ENCODE measurements at places on chromosomes 3 and 15.

GRCh38 chr3:127808197-127808596 lies 14.1 kb downstream of the MGLL start:
- DNase-seq, result no peak

- DNase-seq, result no peak
Measured at GRCh38 chr15:64864068-64864467, 22.4 kb downstream of the PLEKHO2 start.

GRCh38 chr3:186105543-186105942 lies 3.3 kb downstream of the ETV5 start:
- no peak for DNase-seq

DNA sequence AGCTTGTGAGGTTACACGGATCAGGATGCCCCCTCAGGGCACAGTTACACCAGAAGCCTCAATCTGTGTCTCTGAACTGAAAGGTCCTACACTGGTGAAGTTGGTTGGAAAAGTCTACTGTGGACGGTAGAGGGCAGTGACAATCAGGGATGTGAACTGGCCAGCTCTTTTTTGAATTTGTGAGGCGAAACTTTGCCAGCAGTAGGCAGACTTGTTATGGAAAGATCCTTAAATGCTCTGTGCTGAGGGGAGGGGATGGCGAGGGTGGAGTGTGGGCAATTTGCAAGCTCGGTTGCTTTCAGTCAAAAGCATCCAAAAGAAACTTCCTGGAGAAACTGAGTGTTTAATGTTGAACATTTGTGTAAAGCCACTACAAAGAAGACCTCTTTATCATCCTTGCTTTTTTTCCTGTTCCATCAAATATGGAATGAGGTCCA lies 127.4 kb upstream of the ABHD17C start:
- peak; percentile 52 for DNase-seq

DNA sequence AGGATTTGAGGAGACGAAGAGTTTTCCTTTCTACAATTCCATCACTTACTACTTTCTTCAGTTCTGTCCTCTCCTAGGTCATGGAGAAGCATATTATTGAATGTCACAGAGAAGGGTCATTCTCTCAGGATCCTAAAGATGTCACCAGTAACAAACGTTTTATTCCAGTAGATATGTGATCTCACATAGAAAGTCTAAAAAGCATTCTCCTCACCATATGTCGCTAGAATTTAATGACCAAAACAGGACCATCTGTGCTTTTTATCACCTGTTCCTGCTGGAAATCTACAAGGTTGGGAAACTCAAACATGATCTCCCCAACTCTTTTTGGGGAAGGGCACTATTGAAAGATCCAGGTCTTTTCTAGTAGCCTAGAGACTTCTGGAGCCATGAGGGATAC lies 24.0 kb upstream of the FRMD5 start:
- no peak for DNase-seq

DNA sequence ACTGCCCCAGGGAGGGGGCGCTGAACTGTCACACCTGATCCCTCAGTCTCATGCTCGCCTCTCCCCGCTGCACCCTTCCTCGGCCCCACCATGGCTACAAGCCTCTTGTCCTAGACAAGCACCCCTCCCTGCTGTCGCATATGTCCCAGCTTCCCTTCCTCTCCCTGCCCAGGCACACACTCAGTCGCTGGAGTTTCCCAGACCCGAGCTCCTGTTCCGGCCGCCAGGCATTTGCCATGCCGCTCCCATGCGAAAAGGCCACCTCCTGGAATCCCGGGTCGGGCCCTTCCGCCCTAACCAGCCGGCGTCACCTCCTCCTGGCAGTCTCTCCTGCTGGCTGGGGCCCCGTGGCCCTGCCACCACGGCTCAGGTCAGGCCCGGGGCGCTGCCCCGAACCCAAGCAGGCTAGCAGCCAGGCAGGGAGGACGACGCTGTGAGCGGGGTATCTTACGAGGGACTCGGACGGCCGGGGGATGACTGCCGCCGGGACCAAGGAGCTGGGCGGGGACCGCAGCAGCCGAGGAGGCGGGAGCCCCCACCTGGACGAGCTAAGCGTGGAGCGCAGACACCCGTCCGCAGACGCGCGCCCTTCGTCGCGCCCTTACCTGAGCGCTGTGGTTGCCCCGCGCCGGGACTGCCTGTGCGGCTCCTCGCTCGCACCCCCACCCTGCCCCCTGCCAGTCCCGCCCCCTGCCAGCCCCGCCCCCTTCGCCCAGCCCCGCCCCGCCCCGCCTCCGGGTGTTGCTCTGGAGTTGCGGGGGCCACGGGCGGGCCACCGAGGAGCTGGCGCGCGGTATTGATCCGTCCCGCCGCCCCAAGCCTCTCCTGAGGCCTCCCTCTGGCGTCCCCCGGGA lies at the start of gene ALS2CL:
ALS2CL (minus strand) TSS at position 642 of the 854 bp plus-strand sequence. CDS start 4,239 bp downstream, outside the sequence.
- DNase-seq, result peak; percentile 59

GRCh38 chr15:99101501-99101900 lies 3.4 kb upstream of the SYNM start:
- no peak for DNase-seq

GRCh38 chr3:101036676-101037075 lies 43.5 kb upstream of the ABI3BP start:
- DNase-seq, result no peak

DNA sequence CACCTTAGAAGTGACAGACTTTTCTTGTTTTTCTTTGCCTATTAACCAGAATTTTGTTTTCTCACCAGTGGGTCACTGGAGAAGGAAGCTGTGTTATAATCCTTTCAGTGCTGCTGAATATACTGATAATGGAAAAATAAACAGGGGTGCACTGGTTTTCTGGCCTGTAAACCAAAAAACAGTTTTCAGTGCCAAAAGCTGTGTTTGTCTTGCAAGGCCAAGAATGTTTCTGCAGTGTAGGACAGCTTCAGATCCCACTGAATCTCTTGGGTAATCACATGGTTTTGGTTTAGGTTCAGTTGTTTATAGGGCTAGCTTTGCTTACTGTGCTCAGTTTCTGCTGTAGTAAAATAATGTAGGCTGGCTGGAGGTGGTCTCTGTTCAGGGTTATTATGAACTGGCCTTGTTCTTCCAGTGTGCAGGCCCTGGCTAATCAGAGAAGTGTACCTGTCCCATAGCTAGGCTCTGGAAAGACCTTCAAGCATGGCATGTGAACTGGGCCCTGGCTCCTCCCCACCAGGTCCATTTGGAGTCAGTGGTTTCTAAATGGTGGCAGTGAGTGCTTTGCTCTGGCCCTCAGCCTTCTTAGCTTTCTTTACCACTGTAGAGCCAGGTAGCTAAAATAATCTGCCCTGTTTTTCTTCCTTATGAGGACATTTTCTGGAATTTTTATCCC lies 18.7 kb downstream of the PDE8A start:
- DNase-seq, result no peak

DNA sequence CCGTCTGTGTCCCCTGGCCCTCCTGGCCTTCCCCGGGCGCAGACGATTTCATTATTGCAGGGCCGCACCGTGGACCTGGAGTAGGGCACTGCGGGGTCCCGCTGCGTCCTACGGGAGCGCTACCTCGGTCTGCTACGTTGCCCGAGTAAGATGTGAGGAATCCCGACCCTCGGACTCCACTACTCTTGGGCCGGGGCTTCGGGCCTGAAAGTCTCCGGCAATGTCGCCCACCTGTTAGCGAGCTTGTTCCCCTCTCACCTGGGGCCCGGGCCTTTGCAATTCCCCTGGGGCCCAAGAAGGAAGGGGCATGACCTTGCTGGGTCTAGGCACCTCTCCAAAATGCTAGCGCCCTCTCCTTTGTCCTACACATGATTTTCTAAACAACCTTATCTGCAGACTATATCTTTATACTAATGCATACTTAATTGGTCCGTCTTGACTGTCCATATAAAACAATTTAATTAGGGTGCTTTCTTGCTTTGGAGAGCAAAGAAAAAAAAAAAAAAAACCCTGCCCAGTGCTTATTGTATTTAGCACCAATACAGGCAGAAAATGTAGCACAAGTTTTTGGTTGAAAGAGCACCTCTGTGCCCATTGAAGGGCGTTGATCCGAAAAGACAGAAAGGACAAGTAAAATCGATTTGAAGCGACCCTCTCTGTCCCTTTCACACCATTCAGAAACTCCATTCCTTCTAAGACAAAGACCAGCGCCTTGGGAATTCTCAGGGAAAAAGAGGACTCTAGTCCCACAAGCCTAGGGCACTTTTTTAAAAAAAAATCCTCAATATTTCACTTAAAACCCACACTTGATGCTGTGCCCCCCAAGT lies 7.0 kb upstream of the NR2F2 start:
- DNase-seq, result no peak

GRCh38 chr3:136913168-136913567 lies 44.6 kb upstream of the IL20RB start:
- no peak for DNase-seq

DNA sequence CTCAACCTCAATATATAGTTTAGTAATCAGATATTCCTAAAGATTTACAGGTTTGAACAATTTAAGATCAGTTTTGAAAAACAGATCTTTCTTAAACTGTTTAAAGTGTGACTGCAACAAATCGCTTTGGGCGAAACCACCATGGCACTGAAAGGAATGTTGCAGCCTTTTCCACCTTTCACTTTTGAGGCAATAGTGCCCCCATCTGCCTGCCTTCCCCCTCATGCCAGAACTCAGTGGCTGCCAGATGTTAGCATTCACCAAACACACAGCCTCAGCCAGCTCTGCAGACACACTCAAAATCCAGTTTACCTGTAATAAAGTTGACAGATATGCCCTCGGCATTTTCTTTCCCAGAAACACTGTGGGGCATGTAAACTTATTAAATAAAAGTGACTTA lies 3.3 kb downstream of the LYSMD4 start:
- peak; percentile 19 for DNase-seq

DNA sequence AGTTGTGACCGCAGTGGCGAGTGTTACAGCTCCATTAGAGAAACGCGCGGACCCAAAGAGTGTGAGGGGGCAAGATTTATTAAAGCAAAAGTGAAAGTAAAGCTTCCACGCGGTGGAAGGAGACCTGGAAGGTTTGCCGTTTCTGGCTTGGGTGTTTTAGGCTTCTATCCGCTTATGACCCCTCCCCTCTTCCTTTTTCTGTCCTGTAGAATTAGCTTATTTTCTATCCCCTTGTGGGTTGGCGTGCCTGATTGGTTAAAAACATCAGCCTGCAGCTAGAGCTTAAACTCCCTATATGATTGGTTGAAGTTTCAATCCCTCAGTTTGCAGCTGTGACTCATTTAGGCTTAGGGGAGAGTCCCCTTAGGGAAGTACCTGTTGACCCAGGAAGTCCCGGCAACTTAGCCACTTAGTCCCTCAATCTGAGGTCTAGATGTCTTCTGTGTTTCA lies 39.6 kb downstream of the C3orf38 start:
- peak; percentile 58 for DNase-seq

GRCh38 chr3:129343643-129344360 lies 65.1 kb downstream of the HMCES start:
- DNase-seq, result peak; percentile 55

GRCh38 chr3:104108522-104108921 lies 1258.2 kb upstream of the ALCAM start:
- DNase-seq, result no peak

GRCh38 chr15:53114960-53115359 lies 324.8 kb upstream of the ONECUT1 start:
- DNase-seq, result no peak

DNA sequence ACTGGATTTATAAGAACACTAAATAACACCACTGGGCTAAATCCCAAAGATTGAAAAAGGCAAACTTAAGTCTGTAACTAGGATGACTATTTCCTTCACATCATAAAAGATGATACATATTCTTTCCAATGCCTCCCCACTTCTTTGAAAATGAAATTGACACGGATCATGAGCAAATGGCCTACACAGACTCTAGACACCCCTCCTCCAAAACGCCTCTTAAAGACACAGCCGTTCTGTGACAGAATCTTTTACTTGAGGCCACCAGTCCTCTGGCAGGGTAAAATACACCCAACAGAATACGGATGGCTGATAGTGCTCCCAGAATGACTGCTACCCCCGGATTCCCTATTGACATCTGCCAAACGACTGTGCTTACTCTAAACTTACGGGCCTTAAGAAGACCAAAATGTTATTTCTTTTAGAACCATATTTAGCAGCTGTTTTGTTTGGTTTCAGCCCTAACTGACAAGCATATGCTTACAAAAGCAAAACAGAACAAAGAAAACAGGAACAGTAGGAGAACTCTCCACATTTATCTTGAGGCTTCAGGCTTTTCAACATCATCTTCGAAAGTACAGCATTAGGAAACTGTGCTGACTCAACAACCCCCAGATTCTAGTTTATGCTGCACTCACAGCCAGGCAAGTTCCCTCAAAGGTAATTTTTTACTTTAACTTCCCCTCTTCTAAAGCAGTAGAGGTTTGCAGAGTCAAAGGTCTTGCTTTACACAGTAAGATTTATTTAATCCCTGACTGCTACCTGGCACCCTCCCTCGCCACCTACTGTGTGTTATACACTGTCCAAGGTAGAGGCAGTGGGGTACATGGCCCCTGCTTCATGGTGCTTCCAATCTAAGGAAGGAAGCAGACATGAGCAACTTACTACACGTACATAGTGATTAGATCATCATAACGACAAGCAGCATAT lies 84.3 kb downstream of the TNIK start:
- DNase-seq, result peak; percentile 92

DNA sequence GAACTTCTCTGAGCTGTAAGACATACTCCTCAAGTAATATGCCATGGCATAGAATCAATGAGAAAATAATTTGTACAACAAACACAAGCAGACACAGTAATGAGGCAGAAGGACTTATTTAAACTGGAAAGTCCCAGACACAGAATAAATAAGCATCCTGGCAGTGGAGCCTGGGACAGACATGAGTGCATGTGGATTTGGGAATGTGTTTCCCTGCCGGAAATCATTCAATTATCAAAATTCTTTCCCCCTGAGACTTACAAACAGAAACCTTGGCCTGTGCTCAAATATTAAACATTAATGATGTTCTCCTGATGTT lies 520.1 kb downstream of the ROBO1 start:
- no peak for DNase-seq

- DNase-seq, result no peak
Measured at GRCh38 chr3:188673646-188674186, 498.1 kb upstream of the TPRG1 start.
